ENCODE measurements at places on chromosomes 5 and 9.
A peak's percentile ranks its signal among the peaks of the same experiment; 100 is the strongest.

DNA sequence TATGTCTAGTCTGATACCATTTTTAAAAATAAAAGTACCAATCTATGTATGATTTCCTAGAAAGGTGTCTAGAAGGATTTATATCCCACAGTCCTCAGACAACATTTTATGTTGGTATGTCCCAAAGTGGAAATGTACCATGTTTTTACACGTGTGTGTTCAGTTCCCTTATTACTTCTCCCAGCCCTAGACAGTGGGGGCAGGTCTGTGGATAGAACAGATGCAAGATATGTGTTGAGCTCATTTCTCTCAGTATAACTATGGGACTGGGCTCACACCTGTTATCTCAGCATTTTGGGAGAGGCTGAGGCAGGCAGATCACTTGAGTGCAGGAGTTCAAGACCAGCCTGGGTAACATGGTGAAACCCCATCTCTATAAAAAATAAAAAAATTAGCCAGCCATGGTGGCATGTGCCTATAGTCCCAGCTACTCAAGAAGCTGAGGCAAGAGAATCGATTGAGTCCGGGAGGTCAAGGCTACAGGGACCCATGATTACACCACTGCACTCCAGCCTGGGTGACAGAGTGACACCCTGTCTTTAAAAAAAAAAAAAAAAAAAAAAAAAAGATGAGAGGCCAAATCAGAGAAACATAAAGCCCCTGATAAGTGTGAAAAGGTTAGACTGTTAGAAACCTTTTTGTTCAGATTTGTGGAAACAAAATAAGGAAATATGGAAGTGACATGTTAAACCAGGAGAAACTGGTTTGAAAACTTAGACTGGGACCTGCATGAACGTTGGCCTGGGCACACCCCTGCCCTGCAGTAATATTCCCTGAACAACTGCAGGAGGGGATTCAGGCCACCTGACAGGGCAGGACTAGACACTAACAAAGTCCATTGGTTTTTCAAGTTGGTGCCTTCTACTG, 7.4 kb upstream of the SLC2A8 start:
- DNase-seq, result no peak

DNA sequence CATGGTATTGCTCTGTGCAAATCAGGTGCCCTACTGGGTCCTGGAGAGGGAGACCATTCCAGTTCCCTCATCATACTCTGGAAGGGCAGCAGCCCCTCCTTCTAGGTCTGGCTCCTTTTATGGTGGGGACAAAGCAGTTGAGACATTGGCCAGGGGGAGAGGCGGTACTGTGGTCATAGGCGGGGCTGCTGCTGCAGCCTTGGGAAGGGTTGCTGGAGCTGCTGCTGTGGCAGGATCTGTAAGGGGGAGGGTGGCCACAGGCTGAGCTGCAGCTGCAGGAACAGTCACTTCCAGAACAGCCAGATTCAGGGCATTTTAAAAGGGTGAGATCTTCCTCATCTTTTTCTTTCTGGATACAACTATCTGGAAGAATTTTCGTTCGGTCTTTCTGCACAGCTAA, 233.0 kb upstream of the SGCD start:
- no peak for DNase-seq

- peak; percentile 62 for DNase-seq
These were observed 8.2 kb upstream of the PHYKPL start for GRCh38 chr5:178240766-178241165.

DNA sequence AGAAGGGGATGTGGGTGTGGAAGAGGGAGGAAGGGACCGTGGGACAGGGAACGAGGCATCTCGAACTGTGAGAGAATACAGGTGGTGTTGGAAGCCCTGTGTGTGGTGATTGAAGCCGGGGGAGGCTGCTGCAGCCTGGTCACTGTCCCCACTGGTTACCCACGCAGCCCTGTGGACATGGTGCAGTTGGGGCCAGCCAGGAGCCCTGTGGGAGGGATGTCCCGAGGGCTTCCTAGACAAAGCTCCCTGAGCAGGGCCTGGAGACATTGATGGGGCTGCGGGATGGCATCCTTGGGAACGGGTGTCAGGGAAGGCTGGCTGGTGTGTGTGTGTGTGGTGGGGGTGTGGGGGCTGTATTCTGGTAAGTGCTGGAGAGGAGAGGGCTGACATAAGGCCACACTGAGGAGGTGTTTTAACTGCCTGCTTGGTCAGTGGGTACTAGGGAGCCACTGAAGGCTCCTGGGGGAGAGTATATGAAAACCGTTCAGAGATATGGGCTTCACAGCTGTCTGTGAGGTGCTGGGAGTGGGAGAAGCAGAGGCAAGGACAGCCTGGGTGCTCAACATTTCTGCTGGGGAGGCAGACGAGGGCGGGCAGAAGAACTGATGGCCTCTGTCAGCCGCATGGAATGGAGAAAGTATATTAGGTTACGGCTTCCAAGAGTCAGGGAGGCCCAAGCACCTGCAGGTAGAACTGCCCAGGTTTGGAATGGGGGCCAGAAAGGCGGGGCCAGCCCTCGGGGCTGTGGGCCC, 20.0 kb downstream of the WNK2 start:
- no peak for DNase-seq

- DNase-seq, result no peak
These were observed 88.7 kb downstream of the UGCG start for GRCh38 chr9:111985315-111985714.

DNA sequence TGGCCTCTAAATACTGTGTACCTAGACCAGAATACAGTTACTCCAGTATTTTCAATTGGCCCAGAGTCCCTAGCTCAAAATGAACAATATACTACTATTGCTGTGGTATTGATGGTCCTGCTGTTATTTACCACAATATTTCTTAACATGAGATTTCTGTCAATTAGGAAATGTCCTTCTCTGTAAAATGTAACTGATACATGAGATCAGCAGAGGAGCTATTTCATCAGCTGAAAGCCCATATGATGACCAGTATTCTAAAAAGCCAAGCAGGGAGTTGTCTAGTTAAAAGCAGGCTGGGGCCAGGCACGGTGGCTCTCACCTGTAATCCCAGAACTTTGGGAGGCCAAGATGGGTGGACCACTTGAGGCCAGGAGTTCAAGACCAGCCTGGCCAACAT, 187.7 kb upstream of the PTGER4 start:
- no peak for DNase-seq

GRCh38 chr9:4211806-4212205, 88.1 kb downstream of the GLIS3 start:
- no peak for DNase-seq

GRCh38 chr5:143008809-143009521, 238.8 kb downstream of the ARHGAP26 start:
- DNase-seq, result no peak

DNA sequence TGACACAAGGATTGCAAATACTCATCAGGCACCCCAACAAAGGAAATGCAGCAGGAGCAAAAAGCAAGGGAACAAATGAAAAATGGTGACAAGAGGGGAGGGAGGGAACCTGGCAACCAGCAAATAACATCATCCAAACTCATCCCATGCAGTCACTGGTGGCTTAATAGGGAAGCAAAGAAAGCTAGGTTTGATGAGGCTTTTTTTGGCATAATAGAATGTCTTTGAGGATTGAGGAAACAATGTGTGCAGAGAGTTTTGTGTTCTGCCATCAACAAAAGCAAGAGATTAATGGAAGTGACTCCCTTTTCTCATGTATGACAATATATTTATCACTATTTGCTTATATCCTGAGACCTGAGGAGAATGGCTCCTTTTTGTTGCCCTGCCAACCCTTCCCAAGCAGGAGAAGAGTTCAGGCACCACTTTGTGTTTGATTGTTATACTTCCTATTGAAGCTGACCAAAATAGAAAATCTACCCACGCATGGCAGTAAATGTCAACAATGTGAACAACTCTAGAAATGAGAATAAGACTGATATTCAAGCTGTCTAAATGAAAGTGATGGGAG, 375.7 kb downstream of the CAAP1 start:
- DNase-seq, result no peak

GRCh38 chr9:80784647-80785046, 904.7 kb downstream of the TLE1 start:
- DNase-seq, result no peak

DNA sequence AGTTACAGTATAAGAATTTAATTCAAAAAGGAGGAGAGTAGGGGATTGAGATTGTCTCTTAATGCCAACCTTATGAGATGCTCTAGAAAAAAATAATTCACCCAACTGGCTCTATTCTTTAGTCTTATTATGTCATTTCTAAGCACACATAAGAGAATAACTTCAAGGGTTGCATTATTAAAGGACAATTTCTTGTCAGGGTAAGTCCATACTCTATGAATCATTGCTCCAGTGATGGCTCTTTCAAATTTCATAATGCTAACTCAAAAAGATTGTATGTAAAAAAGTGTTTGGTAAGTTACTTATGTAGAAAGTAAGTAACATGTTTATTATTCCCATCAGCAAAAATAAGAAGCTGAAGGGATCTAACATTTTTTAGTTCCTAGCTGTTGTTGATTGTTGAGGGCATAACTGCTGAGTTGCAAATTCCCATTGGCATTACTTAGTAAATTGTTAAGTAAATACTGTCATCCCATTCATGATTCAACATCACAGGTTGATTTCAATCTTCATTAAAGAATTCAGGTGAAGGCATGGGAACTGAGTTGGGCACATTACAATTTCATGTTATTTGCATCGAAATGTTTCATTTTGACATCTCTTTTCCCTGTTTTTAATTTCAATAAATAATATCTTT, 28.6 kb downstream of the ALDH1A1 start:
- DNase-seq, result no peak

DNA sequence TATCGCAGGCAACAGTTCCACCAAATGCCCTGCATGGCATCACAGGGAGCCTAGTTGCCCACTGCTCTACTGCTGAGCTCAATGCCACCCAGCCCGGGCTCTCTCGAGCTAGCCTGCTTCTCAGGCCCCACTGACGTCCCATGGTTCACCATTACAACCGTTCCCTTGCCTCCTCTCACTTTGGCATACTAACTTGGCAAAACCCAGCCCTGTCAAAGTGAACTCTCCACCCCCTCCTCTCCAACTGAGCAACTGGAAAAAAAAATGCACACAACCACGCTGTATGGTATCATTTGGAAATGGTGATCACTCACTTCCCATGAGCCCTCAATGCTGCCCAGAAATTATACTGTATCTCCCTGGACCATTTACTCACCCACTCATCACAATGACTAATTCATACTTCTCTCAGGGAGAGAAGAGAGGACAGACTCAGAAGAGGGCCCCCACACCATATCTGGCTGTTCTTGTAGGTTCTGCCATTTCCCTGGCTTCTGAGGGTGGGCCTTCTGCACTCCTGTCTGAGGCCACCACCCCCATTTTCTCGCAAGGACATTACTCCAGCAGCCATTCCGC, 51.4 kb upstream of the RARS1 start:
- no peak for DNase-seq

- no peak for DNase-seq
These were observed 52.5 kb upstream of the PDE8B start for GRCh38 chr5:77157732-77158532.

DNA sequence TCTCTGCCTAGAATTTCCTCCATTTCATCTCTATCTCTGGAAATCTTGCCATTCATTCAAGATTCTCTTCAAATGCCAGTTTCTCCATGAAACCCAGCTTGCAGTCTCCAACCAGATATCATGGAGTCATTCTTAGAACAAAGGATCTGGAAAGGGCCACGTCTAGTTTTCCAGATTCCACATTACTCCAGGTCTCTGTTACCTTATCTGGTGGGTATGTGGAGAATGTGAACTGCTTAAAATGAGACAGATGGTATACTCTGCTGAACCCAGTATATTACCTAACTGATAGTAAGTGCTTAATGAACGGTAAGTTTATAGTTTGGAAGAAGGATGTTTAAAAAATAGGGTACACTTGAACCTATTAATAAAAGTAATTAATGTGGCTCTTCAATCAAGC, 52.3 kb upstream of the ZSWIM6 start:
- no peak for DNase-seq

DNA sequence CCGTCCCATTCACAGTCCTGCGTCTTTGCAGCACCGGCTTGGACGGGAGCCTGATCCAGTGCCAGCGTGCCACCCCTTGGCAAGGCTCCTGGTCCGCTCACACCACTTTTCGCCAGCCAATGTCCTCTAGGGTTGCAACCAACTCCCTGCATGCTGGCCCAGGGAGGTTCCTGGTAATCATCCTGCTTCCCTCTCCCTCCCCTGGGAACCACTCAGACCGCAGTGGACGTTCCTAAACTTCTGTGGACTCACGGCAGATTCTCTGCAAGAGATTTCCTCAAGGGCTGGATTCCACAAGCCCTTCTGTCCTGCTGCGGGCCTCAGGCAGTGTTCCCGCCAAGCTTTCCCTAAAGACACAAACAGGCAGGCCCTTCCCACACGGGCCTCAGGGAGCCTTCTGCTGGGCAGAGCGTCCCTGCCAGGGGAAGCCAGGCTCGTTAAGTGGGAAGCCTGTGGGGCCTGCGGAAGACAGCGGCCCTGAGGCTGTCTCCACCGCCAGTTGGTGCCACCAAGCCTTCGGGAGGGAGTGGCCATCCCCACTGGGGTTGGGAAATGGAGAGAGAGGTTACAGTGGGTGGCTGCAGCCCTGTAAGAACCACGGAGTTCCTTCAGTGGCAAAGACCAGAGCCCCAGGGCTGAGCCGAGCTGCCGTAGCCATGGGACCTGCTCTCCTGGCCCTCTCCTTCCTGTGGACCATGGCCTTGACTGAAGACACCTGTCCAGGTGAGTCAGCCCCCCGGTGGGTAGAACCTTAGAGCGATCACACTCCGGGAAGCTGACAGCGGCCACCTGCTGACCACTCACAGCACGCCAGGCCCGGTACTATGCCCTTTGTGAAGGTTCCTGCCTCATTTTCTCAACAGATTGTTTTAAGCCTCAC, 16.4 kb upstream of the FCN2 start:
- DNase-seq, result no peak

GRCh38 chr5:2556375-2556966, 195.0 kb downstream of the IRX2 start:
- DNase-seq, result no peak

DNA sequence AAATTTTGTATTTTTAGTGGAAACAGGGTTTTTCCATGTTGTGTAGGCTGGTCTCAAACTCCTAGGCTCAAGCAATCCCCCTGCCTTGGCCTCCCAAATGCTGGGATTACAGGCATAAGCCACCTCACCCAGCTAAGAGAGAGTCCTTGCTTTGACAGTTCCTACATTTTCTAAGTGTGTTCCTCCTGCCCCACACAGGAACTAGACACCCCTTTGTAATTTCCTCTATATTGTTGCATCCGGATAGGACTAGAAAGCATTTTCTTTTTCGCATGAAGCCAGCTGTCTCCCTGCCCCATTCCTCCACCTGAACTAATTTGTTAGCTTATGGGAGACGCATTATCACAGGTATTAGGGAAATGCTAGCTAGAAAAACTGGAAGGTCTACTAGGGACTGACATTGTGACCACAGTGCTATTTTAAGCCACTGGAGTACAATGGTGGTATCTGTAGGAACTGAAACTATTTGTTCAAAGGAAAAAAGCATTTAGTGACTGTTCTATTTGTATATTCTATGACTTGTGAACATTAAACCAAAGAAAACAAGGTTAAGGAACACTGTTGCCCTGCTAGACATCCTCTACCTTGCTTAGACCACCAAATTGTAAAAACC, 214.1 kb downstream of the SMARCA2 start:
- peak; percentile 31 for DNase-seq

DNA sequence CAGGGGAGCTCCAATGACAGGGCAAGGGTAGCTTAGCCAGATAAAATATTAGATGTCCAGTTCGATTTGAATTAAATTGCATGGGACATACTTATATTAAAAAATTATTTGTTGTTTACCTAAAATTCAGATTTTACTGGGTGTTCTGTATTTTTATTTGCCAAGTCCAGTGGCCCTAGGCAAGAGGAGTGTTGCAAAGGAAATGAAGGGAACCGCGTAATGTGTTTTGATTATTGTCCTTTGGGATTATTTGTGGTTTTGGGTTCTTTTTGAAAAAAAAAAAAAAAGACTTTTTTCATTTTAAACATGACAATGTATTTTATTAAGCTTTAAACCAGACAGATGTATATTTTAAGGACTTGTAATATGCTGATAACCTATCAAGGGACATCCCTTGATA, 179.3 kb downstream of the C9orf152 start:
- DNase-seq, result no peak
